CD4-positive, alpha-beta memory T cell (primary cell): ENCODE measurements at places on chromosomes 12 and 14.
A peak's percentile ranks its signal among the peaks of the same experiment; 100 is the strongest.

- no peak for DNase-seq
These were observed 231.3 kb downstream of the ZFP36L1 start for GRCh38 chr14:68561531-68562007.

DNA sequence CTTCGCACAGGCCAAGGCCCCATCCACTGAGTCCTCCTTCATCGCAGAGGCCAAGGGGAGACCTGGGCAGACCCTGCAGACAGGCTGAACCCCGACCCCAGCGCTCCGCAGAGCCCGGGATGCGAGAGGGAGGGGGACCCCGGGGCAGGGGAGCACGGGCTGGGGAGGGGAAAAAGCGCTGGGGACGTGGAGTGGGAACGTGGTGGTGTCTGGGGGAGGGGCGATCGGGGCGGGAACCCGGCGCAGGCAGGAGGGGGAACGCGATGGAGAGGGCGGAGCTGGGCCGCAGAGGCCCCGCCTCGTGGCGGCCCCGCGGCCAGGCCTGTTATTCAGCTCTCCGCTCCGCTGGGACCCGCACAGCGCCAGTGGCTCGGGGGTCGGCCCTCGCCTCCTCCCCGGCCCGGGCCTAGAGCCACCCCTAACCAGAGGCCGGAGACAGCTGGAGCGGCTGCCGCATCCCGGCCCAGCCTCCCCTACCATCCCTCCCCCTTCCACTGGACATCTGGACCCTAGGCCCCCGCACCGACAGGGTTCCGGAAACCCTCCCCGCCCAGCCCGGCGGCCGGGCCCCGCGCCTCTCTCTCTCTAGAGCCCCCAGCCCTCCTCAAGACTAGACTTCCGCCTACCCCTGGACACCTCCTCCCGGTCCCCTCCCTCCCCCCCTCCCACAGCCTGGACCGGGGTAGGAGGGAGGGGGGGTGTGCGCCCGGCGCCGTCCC, at the start of gene ARHGEF25:
Gene ARHGEF25, plus strand, starts transcription at position 328 of the 719 bp plus-strand sequence. CDS start 460 bp downstream, outside the sequence.
- DNase-seq, result no peak

- DNase-seq, result peak; percentile 11
These were observed 2.1 kb downstream of the GMFB start for GRCh38 chr14:54486685-54487084.

- no peak for DNase-seq
These were observed 977.5 kb upstream of the LRFN5 start for GRCh38 chr14:40629144-40629543.

DNA sequence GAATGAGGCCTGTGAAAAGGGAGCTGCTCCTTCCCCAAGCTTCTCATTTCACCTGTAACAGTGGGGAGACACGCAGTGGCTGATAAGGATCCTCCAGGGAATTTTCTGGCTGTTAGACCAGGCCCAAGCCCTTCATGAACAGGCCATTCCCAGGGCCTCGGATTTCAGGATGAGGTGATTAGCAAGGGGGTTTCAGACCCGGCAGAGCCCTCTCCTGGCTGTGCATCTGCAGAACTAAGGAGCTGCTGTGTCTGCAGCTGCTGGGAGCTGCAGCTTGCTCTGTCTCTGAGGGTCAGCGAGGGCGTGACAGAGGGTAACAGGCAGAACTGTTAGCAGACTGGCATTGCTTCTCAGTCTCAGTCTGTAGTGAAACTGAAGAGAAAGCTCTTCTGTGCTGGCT, 110.4 kb downstream of the KCNA5 start:
- no peak for DNase-seq

- DNase-seq, result no peak
These were observed 97.8 kb upstream of the FERMT2 start for GRCh38 chr14:53048631-53049030.

DNA sequence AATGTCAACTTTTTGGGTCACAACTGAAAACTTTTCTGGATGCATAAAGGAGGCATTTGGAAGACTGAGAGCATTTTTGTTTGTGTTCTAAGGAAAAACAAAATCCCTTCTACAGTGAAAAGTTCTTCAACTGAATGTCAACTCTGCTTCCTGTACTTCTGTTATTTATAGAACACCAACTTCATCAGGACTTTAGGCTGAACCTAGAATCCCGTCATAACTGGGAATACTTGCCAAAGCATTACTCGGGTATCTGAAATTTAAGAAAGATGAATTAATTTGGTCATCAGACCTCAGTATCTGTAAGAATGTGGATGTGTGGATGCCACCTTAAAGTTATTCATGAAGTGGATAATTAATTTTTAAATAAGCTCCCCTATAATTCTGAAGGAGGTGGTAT, 73.2 kb downstream of the FERMT2 start:
- no peak for DNase-seq

GRCh38 chr12:52710730-52711129, 7.4 kb upstream of the KRT77 start:
- no peak for DNase-seq

DNA sequence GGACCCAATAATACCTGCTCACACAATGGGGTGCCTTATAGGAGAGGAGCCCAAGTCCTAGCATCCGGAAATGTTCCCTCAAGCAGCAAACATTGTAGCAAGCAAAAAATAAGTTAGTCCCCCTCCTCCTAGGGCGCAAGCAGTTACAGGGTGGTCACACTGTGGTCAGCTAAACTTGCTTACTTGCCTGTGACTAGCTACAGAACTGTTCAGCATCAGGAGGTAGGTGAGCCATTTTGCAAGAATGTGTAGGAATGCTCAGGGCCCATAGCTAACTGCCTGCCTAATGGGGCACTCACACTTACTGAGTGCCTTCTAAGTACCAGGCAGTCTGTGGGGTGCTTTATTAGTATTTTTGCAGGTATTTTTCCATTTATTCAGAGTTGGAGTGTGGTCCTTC, 154.6 kb upstream of the GRIN2B start:
- no peak for DNase-seq

- DNase-seq, result no peak
These were observed 166.1 kb downstream of the FOXA1 start for GRCh38 chr14:37428954-37429353.
